ENCODE measurements at places on chromosomes 3 and 15.
A peak's percentile ranks its signal among the peaks of the same experiment; 100 is the strongest.

DNA sequence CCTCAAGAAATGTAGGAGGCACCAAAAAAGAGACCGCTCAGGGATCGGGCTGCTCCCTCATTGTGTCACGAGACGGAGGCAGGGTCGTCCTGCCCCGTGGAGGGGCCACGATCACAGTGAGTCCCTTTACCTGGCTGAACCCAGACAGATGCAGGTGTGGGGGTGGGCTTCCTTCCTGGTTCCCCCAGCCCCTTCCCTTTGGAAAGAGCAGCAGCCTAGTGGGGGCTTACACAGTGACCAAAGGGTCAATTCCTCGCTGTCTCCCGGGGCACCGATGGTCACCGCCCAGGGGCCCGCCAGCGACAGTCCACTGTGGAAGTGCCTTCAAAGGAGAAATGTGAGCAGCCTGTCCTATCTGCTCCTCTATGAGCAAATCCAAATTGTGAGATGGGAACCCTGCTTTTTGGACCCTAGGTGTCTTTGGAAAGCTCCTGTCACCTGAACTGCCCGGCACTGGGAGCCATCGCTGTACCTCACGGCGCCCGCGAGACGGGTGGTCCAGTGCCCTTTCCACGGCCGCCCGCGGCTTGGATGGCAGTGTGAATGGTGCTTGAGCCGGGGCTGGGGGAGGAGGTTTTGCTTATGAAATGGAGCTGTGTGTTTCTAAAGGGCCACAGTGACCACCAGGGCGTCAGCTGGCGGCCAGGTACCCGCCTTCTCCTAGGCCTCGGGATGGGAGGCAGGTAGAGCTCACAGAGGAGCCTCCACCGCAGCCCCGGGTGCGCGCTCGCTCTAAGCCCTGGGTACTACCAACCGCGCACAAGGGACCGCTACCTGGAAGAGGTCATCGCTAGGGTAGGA, 155.7 kb downstream of the KLF13 start:
- DNase-seq = peak; percentile 74

- peak; percentile 84 for DNase-seq
Measured at GRCh38 chr15:93035953-93036810, 52.8 kb downstream of the RGMA start.

DNA sequence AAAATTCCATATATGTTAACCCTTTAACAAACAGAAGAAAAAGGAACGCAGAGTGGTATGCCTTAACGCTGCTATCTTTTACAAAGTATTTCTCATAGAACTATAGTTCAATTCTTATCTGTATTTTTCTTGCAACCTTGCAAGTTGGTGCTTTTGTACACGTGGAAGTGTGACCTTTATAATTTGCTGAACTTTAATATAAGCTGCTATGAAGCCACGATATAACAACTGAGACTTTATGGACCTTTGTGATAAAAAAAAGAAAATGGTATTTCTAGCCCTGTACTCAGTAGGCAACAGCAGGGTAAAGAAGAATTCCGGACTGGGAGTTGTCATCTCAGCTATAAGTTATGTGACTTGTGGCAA, 6.3 kb upstream of the TFG start:
- no peak for DNase-seq

DNA sequence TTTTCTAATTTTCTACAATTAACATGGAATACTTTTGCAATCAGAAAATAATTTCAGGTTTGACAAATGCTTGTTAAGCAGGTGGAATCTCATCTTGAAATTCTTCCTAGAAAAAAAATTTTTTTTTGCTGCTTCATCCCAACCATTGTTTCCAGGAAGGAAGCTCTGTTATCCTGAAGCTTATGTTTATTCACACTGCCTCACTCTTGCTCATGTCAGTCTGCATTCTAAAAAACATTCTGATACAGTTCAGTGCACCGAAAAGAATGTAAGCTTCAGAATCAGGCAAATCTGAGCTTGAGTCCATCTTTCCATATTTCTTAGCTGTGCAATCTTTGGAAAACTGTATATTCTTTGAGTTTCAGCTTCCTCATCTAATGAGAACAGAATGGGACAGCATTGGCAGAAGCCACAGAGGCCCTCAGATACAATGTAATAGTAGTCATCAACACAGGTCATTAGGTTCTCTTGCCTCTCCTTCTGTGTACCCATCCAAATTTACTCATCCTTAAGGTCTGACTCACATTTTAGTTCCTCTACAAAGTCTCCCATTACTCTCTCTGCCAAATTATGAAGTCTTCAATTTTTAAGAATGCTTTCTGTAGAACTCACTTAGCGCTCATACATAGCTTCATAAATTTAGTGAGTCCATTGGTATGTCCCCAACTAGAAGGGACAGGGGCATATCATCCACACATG, 881.8 kb upstream of the NR2F2 start:
- no peak for DNase-seq

DNA sequence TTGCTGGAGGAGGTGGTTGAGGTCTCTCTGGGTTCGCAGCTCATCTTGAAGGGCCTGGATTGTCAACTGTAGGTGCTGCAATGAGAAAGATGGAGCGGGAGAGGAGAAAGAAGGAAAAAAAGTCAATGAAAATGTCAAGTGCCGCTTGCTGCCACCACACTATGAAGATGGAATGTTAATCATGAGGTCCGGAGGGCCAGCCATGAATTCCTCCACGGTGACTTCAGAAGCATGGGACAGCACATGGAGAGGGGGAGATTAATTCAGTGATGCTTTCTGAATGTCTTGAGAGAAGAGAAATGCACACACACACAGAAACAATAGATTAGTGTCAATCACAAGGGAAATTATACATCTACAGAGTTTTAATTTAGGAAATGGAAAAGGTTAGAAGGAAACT, 171.9 kb downstream of the ERC2 start:
- no peak for DNase-seq

DNA sequence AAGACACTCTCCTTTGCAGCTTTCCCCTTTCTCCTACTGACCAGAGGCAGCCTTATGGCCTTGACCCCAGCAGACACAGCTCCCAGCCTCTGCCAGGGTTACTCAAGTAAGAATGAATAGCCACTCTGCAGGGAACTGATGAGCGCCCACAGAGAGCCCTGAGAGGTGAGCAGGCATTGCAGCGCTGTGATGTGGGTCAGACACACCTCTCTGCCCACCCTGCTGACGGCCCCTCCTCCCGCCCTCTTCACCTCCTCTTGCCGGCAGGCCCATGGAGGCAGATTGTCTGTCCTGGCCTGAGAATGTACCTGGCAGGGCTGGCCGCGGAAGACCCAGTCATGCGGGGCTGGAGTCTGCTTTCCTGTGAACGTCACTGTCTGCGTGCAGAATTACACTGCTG, 512.6 kb upstream of the PPP2R3A start:
- DNase-seq = no peak

- DNase-seq = no peak
Measured at GRCh38 chr15:49225572-49226281, 55.7 kb downstream of the GALK2 start.

GRCh38 chr15:23467110-23467600, 20.1 kb upstream of the GOLGA6L2 start:
- no peak for DNase-seq

- peak; percentile 54 for DNase-seq
Measured at GRCh38 chr3:10600726-10601125, 95.3 kb upstream of the ATP2B2 start.

GRCh38 chr3:181631901-181632300, 79.8 kb upstream of the SOX2 start:
- no peak for DNase-seq

DNA sequence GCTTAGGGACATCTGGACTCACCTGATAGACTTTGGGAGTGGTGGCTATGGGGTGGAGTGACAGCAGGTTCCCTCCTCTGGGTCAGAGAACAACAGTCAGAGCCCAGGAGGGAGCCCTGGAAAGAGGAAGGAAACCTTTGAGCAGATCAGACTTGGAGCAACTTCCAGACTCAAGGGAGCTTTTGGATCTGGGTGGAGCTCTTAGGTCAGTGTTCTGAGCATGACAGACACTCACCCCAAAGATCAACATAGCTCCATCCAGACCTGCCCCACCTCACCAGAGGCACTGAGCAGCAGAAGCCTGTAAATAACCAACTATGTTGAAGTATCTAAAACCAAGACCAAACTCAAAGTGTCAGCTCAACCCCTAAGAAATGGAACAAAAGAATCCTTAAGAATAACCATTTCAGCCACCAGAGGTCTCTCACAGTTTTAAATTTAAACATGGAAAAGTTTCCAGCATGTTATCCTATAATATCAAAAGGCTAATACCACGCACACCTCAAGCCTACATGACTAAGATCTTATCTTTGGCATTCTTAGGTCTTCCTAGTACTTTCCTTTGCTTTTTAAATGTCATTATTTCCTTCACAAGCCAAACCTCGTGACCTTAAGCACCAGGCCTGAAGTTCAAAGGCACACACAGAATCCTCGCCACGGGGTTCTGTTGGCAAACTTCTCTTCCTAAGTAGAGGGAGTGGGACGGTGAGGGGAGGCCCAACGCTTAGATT, 56.4 kb downstream of the UMPS start:
- peak; percentile 2 for DNase-seq

GRCh38 chr3:149848238-149848637, 35.2 kb downstream of the RNF13 start:
- DNase-seq = no peak

- DNase-seq = no peak
Measured at GRCh38 chr3:33636125-33636850, 81.8 kb downstream of the CLASP2 start.

- no peak for DNase-seq
Measured at GRCh38 chr3:114319453-114319852, 25.6 kb downstream of the TIGIT start.

DNA sequence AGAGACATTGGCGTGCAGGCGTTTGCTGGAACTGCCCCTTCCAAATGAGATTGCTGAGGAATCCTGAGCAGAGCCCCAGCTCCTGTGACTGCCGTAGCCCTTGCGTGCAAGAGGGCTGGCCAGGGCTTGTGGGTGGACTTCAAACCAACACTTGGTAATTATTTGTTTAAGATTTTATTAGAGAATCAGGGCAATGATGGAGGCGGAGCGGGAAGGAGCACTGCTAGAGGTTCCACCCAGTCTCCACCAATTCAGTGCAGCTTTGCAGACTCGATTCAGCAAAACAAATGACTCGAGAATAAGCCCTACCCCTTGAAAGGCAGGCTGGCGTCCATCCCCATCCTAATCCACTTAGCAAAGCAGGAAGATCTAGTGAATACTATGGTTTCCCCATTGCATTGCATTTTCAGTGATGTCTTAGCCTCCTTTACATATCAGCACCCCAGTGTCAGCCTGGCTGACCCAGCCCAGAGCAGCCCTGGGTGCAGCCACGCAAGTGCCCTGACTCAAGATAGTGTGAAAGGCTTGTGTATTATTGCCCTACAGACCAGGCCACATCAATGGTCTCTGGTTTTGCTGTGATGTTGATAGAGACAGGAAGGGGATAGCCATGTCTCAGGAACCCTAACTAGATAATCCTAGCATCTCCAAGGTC, 26.0 kb downstream of the GLDN start:
- DNase-seq = no peak

DNA sequence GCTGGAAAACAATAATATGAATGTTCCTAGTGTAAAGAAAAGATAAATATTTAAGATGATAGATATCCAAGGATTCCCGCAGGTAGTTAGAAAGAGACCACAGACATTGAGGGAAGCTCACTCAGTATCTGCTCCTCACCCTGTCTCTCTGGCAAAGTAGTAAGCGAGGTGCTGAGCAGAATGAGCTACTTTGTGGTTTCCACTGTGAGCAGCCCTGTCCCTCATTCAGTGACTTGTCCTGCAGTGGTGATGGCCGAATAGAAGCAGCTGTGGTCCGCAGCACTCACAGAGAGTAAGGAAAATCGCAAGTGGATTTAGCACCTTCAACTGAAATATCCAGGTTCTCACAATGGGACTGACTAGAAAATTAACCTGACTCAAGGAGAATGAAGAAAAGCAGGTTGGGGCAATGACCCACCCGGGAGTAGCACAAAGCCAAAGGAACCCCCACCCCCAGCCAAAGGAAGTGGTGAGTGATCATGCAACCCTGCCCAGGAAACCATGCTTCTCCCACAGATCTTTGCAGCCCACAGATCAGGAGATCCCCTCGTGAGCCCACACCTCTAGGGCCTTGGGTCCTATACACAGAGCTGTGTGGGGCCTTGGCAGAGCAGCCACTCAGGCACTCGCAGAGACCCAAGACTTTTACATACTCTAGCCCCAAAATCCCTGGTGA, 21.8 kb upstream of the SLC25A38 start:
- no peak for DNase-seq

GRCh38 chr15:73688455-73688854, 4.3 kb downstream of the CD276 start:
- DNase-seq = peak; percentile 28

DNA sequence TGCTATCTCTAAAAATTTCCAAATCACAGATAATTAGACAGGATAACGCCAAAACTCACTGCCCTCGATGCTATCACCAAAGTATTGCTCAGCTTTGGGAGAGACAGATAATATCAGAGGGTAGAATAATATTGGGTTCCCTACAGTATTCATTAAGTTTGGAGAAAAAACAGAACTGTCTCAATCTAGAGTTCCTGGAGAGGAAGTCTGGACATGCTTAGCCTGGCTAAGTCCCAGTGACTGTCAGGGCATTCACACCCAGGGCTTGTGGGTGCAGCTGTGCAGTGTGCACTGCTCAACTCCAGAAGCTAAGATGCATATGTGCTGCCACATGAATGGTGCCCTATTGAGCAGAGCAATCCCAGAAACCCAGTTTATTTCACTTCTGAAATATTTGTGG, 459.6 kb upstream of the DPH6 start:
- no peak for DNase-seq

GRCh38 chr3:60645801-60646200, 605.5 kb downstream of the FHIT start:
- DNase-seq = no peak

- no peak for DNase-seq
Measured at GRCh38 chr3:62708638-62709373, 166.4 kb downstream of the CADPS start.

- peak; percentile 95 for DNase-seq
Measured at GRCh38 chr15:31128919-31129768, 27.6 kb upstream of the TRPM1 start.

- DNase-seq = no peak
Measured at GRCh38 chr15:90987561-90988141, 6.7 kb downstream of the PRC1 start.

GRCh38 chr3:72247126-72247525, 462.2 kb upstream of the PROK2 start:
- DNase-seq = no peak

- DNase-seq = peak; percentile 91
Measured at GRCh38 chr3:71724584-71725270, 475 bp downstream of the EIF4E3 start.

DNA sequence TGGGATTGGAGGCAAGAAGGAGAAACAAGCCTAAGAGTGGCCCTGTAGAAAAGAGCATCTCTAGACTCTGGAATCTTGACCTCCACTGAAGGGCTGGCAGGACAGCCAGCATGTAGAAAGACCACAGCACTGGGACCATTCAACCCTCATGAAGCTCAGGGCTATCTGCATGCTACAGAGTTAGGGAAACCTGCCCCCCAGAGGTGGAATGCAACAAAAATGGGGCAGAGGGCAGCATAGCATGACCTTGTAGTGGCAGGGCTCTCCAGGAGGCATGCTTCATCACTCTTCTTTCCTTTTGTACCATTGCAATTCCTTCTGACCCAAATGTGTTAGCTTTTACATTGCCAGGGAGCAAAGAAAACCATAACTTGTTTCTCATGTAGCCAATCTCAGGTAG, 445.4 kb downstream of the EPHB1 start:
- no peak for DNase-seq

Data from spleen (tissue), 13 donors.